Amniotic epithelial cell (primary cell): ENCODE measurements at places on chromosomes 1 and 21.

GRCh38 chr1:219201656-219202055 is 28.0 kb downstream of the LYPLAL1 start:
- no peak for DNase-seq

DNA sequence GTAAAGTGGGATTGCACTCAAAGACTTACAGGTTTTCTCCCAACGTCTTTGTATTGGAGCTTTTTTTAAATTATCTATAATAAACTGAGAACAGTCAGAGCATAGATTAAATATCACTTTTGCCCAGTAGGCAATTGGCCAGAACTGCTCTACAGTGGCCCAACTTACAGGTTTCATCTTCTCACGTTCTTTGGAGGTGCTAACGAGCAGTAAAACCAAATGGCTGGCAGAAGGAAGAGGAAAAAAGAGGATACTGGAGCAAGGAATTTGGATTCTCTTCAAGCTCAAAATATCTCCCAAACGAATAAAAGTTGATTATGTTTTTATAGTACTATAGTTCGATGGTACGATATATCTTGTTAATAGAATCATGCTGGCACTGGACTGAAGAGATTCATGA is 201.1 kb downstream of the ROR1 start:
- no peak for DNase-seq

DNA sequence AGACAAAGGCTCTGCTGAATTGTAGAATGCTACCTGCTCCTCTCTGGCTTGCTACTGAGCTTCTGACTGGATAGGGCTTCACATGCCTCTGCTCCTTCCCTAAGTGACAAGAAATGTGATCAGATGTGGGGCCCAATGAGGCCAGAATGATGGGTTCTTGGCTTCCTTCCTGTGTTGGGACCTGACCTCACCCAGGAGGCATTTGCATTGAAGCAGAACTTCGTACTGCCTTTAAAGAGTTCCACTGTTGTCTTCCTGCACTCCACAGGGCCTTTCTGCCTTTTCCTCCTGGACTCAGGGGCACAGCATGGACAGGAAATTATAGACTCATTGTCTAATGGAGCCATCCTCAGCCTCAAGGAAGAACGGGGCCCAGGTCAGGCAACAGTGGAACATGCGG is 14.3 kb downstream of the ZNF670 start:
- DNase-seq, result no peak

DNA sequence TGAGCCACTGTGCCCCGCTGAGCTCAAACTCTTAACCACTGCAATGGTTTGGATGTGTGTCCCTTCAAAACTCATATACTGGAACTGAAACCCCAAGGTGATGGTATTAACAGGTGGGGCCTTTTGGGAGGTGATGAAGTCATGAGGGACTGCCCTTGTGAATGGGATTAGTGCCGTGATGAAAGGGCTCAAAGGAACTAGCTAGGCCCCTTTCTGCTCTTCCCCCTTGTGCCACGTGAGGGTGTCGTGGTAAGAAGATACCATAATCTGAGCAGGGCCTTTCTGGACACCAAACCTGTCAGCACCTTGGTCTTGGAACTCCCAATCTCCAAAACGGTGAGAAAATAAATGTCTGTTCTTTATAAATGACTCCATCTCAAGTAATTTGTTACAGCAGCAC is 45.5 kb upstream of the SPOCD1 start:
- no peak for DNase-seq

- DNase-seq, result no peak
Observed at GRCh38 chr1:172388490-172388889, 32.0 kb upstream of the C1orf105 start.

- DNase-seq, result peak; percentile 46
Observed at GRCh38 chr1:23118957-23119792, 49.5 kb downstream of the LUZP1 start.

DNA sequence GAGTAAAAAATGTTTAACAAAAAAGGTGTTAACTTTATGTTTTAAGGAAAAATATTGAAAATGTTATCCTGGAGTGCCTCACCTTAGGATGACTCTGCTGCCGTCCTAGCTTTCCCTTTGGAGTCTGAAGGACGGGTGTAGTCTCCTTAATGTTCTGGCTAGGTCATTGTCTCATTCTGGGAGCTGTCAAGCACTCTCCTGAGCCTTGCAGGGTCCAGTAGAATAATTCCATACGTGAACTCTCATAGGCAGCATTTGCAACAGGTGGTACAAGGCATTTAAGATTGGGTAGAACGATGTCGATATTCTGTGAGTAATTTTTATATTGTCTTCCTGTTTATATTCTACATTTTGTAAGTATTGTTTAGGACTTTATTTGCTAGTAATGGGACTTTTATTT is 283.6 kb upstream of the C1orf105 start:
- DNase-seq, result no peak

- DNase-seq, result peak; percentile 80
Observed at GRCh38 chr1:220767312-220768125, 19.2 kb upstream of the MTARC1 start.

DNA sequence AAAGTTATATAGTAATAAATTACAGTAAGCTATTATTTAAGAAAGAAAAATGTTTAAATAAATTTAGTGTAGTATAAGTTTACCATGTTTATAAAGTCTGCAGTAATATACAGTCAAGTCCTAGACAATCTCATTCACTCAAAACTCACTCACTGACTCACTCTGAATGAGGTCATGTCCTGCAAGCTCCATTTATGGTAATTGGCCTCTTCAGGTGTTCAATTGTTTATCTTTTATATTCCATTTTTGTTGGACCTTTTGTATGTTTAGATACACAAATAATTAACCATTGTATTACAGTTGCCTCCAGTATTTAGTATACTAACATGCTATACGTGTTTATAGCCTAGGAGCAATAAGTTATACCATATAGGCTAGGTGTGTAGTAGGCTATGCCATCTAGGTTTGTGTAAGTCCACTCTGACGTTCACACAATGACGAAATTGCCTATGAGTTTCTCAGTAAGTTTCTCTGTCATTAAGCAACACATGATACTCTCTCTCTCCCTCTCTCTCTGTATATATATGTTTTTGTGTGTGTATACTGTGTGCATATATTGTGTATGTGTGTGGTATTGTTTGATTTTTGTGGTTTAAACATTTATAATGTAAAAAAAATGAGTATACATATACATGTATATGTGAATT is 161.2 kb downstream of the NCAM2 start:
- DNase-seq, result no peak

DNA sequence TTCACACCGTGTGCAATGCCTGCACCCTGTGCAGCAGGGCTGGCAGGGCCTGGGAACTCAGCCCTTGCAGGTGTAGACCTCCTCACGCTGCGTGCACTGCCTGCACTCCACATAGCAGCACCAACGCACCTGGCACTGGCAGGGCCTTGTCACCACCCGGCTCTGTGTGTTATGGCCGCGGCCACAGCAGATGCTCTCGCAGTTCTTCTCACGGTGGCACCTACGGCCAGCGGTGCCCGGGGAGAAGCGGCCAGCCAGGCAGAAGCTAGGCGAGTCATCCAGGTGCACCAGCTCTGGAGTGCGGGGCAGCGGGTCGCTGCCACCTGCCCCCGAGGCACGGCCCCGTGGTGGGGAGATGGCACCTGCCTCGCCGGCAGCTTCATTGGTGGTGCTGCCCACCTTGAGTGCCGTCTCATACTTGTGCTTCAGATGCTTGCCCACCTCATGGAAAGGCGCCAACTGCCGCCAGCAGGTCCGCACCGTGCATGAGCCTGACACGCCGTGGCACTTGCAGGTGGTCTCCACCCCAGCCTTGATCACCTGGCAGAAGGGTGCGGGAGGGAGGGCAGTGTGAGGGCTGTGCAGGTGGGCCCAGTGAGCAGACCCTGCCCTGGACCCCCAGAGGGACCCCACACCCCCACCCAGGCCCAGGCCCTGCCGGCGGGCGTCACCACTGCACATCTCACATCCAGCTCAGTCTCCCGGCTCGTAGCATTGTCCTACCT is 26.1 kb downstream of the WNT9A start:
- DNase-seq, result no peak

DNA sequence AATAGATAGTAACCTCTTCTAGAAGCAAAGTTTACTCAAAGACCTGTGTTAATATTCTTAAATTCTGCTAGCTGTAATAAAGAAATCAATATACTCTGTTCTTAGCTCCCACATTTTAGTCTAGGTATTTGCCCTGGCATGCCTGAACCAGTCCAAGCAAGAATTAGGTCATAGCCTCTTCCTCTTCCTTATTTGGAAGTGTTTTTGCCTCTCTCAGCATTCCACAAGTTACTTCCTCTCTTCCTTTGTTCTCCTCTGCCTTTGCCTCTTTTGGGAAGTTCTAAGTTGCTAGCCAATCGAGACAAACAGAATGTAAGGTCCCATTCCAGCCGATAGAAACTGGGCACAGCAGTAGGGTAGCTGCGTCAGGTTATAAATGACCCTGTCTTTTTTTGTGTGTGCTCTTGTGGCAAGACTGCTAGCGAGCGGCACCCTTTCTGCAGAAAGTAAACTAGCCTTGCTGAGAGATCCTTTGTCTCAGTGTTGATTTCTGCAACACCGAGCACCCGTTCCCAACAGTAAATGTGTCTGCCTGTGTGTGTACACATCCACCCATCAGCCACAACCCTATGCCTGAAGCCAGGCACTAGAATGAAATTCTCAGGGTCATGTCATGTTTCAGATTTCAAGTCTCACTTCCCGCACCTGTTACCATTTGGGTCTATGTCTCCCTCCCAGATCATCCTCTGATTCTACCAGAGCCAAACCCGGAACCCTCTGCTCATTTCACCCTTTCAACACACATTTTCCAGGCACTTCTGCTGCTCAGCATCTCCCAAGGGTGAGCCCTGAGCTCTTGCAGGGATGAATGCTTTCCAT is 37.5 kb downstream of the LRRC3 start:
- DNase-seq, result no peak

GRCh38 chr1:172948457-172948856 is 102.3 kb downstream of the TNFSF18 start:
- DNase-seq, result peak; percentile 86

DNA sequence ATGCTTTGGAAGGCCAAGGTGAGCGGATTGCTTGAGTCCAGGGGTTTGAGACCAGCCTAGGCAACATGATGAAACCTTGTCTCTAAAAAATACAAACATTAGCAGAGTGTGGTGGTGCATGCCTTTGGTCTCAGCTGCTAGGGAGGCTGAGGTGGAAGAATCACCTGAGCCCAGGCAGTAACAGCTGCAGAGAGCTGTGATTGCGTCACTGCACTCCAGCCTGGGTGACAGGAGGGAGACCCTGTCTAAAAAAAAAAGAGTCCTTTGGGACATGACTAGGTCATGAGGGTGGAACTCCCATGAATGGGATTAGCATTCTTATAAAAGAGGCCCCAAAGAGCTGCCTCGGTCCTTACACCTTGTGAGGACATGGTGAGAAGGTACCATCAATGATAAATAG is 436.0 kb upstream of the NR5A2 start:
- no peak for DNase-seq

DNA sequence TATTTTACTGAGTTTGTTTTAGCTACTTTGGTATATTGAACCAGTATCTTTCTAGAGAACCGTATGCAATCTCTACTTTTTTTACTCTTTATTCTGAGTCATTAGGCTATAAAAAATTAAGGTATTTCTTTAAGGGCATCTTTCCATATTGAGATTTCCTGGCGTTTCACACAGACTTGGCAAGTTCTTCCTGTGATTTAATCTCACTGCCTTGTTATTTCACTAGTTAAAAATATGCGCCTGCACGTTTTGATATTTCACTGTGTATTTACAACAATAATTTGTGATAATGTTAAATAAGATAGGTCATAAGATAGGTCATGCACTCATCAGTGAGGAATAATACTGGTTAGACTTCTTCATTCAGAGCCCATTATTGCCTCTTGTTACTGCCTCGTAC is 16.2 kb upstream of the CR1L start:
- no peak for DNase-seq

GRCh38 chr1:78234496-78234895 is 188.7 kb downstream of the GIPC2 start:
- no peak for DNase-seq

GRCh38 chr1:11539850-11540772 is 61.2 kb downstream of the DISP3 start:
- DNase-seq, result no peak

GRCh38 chr1:115114308-115114707 is 25.0 kb upstream of the TSPAN2 start:
- DNase-seq, result no peak

- no peak for DNase-seq
Observed at GRCh38 chr1:65319754-65320153, 10.4 kb downstream of the DNAJC6 start.

DNA sequence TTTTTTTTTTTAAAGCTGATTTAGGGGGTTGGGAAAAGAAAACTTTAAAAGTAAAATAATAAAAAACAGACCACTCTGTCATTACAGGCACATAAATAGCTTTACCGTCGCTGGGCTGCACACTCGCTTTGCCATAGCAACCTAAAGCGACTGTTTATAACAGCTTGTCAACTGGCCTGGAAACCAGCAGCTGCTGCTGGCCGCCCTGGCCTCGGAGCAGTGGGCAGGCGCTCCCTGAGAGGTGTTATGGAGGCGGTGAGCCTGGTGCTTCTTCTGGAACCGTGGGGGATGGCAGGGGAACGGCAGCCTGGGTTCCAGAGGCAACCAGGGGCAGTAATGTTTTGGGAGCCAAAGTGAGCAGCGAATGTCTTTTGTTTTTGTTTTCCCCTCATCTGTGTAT is 45.7 kb downstream of the ATP2B4 start:
- DNase-seq, result peak; percentile 57

DNA sequence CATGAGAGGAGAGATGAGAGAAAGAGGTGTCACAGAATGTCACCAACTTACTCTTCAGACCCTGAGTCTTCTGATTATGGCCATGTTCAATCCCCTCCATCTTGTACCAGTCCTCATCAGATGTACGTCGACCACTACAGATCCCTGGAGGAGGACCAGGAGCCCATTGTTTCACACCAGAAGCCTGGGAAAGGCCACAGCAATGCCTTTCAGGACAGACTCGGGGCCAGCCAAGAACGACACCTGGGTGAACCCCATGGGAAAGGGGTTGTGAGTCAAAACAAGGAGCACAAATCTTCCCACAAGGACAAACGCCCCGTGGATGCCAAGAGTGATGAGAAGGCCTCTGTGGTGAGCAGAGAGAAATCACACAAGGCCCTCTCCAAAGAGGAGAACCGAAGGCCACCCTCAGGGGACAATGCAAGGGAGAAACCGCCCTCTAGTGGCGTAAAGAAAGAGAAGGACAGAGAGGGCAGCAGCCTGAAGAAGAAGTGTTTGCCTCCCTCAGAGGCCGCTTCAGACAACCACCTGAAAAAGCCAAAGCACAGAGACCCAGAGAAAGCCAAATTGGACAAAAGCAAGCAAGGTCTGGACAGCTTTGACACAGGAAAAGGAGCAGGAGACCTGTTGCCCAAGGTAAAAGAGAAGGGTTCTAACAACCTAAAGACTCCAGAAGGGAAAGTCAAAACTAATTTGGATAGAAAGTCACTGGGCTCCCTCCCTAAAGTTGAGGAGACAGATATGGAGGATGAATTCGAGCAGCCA is 8.0 kb downstream of the ELOA start:
- DNase-seq, result peak; percentile 73

DNA sequence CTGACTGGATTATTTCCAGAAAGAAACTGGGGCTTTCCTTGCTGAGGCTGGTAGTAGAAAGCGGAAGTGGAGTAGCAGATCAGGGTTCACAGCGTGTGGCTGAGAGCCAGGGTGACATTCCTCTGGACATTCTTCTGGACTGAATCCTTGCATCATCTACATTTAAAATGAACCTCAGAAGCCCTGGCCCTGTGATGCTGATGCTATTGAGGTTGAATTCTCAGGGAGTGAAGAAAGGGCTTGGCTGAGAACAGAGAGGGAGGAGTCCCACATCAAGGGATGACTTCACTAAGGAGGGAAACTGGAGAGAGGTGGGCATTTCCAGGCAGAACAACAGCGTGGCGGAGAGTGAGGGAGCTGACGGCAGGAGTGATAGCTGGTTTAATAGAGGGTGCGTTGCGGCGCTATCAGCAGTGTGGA is 102.3 kb upstream of the LMO4 start:
- DNase-seq, result peak; percentile 99

GRCh38 chr1:172781513-172782140 is 122.7 kb downstream of the FASLG start:
- peak; percentile 80 for DNase-seq
